SJSA1 (cell line): ENCODE measurements at places on chromosomes 2 and 18. TPM values are rescaled to one million over a fixed set of nuclear protein-coding genes. Genes with fewer than 3 reads are reported as not detected.

DNA sequence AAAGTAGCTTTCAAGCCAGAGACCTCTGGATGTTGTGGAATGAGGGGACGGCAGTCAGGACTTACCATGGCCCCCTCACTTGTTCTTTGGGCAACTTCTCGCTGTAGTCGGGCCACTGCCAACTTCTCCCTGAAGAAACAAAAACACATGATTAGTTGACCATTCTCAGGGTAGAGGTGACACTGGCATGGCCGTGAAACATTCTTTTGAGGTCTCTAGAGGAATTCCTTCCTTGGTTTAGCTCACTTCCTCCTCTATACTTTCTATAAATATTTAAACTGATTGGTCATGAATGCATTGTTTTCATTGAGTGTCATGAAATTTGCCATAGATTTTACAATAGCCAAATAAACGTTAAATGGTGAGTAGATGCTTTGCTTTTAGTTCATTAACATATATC, 354.6 kb downstream of the NCKAP5 start:
- peak; percentile 12 for DNase-seq

CCDC85A gene
- total RNA-seq = 0.06 and 0.37 TPM in 2 replicates

DNA sequence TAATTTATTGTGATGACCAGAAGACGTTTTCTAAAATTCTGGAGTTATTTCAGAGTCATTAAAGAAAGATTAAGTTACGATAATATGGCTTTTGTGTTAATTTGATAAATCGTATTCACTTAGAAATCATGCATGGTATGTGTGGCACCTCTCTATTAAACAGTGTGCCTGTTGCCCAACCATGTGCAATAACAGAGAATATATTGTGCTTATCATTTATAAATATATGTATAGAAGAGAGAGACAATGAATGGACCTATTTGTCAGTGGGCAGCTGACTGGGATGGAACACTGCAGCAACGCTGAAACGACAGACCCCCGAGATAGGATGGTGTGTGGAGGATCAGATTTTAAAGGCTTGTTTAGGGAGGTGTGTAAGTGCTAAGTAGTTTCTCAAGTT, 172.9 kb downstream of the FMNL2 start:
- DNase-seq = no peak

UGP2 gene
- total RNA-seq = 227 and 287 TPM in 2 replicates

GRCh38 chr2:11874861-11875260, 128.4 kb downstream of the LPIN1 start:
- no peak for DNase-seq

GRCh38 chr2:6946722-6947121, 29.5 kb downstream of the RNF144A start:
- DNase-seq = no peak

IL37 gene
- total RNA-seq = not detected in 2 replicates

GRCh38 chr2:141316606-141317005, 814.2 kb downstream of the LRP1B start:
- DNase-seq = no peak

DNA sequence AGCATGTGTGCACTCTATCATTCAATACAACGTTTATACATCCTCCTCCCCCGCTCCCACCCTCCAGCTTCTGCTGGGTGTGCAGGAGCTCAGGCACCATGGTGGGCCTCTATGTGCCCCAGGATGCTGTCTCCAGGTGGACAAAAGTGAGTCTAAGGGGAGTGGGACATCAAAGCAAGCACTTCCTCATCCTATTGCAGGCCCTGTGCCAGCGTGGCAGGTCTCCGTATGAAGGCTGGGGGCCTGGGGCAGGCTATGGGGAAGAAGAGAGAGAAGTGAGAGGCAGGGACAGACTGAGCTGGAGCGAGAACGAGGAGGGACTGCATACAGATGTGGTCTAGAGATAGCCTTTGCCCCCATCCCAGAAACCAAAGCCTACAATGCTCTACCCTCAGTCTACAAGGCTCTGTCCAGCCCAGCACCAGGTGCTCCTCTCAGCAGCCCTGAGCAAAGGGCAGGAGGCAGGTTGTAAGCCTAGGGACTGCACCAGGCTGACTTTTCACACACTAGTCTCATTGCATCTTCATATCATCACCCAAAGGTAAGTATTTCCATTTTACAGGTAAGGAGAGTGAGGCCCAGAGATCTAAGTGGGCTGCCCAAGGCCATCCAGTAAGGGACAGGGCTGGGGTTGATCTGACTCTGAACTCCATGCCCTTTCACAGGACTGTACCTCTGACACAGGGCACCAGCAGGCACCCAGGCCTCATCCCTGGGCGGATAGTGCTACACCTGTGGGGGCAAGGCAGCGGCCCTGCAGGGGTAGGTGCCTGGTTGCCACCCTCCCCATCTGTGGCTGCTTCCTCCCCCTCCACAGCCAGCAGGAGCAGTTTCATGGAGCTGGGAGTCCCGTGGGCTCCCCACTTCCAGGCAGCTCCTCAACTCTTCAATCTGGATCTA, 14.0 kb upstream of the ARID5A start:
- DNase-seq = no peak

DNA sequence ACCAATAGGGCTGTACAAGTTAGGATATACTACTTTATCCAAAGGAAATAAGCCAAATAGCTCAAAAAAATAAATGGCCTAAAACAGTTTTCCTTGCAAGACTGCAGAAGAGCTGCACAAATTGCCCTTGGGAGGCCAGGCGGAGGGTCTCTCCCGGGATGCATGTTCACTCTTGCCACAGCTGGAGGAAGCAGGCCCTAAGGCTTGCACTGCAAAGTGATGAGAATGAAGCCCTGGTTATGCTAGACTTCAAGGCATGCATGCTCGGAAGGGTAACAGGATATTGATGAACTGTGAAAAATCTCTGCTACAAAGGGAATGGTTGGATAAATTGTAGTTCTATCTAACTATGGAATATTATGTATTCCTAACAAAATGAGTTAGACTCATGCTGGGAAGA, 27.5 kb upstream of the LDLRAD4 start:
- no peak for DNase-seq

DNA sequence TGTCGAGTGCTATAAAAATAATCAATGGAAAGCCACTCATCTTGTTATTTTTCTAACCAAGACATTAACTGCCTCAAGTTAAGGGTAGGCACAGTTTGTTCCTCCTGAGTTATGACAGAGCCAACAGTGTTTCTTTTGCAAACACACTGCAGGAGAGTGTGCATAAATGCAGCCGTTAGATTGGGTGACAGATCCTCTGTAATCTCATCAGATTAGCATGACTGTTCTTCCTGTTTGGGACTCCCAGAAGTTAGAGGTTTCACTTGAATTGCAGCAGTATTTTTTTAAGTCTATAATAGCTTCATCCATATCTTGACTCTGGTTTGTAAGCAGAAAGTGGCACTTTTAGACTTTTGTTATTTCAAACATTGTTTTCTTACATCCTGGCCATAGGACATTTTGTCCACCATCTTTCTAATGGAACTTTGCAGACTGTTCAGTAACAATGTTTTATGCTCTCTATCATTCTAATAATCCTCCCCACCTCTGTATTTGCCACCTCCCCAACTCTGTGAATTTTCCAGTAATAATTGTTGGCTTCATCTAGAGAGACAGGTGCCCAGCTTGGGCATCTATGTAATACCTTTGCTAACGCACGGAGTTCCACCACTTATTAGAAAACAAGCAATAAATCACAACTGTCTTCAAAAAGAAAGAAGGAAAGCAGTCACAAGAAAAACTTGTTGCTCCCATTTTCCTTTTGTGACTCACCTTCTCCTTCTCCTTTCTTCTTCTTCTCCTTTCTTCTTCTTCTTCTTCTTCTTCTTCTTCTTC, 560.0 kb downstream of the ADCYAP1 start:
- DNase-seq = no peak

PPIG gene
- 32.7 and 33.4 TPM in 2 replicates for total RNA-seq

GRCh38 chr2:29059624-29060023, 14.7 kb downstream of the PCARE start:
- no peak for DNase-seq

- DNase-seq = peak; percentile 32
Measured at GRCh38 chr2:163662141-163662780, 73.5 kb downstream of the FIGN start.

CAPN14 gene
- 0.41 TPM in 1 of 2 replicates, not detected in the other for total RNA-seq

ZSWIM2 gene
- total RNA-seq = not detected in 2 replicates

GAL3ST2 gene
- total RNA-seq = not detected in 2 replicates

DNA sequence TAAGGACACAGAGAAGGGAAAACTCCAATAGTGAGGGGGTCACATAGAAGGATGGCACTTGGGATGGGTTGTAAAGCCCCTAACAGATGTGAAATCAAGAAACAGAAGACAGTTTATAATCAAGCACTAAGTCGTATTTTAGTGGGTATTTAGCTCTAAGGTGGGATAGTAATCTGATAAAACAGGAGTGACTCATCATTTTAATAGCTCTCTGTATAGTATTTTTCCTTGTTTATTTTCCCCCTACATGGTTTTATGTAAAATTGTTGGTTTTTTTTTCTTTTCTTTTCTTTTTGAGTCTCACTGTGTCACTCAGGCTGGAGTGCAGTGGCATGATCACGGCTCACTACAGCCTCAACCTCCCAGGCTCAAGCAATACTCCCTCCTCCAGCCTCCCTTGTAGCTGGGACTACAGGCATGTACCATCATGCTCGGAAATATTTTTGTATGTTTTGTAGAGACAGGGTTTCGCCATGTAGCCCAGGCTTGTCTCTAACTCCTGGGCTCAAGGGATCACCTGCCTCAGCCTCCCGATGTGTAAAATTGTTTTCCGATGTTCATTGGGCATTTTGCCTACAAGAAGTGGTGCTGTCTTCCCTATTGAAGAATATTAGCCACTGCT, 142.6 kb upstream of the SERPINE2 start:
- no peak for DNase-seq

DNA sequence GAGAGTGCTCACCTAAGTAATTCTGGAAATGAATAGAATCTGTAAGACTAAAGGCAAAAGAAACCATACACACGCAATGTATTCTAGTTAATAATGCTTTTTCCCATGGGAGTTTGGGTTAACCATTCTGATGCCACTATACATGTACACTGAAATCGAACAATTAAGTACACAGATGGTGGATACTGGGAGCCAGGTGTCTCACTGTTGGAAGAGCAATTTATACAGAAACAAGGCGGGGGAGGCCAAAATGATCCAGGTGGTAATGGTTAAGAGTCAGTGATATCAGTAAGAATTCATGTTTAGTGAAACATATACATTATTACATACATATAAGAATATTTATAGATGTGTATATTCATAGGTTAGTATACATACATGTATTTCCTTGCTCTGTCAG, 67.2 kb downstream of the TMEM131 start:
- no peak for DNase-seq

- DNase-seq = no peak
Measured at GRCh38 chr2:102436323-102436722, 13.4 kb downstream of the IL18RAP start.

DNA sequence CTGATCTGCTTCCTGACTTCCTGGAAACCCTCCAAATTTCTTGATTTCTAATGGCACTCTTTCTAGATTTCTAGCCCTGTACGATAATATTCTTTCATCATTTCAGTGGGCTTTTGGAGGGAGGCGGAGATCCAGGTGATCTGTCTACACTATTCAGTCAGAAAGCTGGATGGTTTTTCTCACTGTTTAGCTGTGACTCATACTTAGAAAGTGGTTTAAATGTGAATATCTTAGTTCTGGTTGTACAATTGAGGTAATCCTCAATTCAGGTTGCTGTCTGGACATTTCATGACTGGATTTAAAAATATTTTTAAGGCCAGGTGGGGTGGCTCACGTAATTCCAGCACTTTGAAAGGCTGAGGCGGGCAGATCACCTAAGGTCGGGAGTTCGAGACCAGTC, 20.8 kb downstream of the SEH1L start:
- DNase-seq = no peak

DNA sequence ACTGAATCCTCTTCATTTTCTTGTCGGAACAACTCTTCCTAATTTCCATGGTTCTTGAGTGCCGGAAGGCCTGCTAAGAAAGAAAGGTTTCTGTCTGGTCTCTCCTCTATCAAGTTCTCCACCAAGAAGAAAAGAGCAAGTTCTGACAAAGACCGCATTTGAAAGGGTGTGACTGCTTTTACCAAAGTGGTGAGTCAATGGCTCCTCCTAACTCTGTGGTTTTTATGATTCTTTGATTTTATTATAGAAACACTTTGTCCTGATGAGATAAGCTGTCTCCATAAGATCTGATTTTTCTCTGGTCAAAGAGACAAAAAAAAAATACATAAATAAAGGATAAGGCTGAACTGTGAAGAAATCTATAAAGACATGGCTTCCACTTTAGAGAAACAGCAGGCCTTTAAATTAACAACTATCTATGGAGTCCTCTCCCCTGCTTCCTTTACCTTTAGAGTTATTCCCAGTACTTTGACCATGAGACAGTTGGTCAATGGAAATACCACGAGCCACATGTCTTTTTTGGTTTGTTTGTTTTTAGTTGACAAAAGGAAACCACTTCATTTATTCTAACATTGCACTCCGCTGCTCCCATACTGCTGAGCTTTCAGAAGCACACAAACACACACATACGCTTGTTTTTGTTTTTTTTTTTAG, 67.7 kb downstream of the REL start:
- DNase-seq = peak; percentile 18

DNA sequence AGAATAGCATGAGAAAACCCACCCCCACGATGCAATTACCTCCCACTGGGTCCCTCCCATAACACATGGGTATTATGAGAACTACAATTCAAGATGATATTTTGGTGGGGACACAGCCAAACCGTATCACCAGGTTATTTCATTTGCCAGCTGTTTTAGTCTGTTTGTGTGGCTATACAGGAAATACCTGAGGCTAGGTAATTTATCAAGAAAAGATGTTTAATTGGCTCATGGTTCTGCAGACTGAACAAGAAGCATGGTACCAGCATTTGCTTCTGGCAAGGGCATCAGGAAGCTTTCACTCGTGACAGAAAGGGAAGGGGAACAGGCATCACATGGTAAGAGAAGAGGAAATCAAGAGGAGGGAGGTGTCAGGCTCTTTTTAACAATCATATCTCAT, 329.2 kb downstream of the GULP1 start:
- DNase-seq = no peak

ADRA2B gene
- total RNA-seq = not detected in 2 replicates

STARD6 gene
- 1.2 TPM in 1 of 2 replicates, not detected in the other for total RNA-seq

CPS1 gene
- total RNA-seq = 16.0 and 24.7 TPM in 2 replicates

DNA sequence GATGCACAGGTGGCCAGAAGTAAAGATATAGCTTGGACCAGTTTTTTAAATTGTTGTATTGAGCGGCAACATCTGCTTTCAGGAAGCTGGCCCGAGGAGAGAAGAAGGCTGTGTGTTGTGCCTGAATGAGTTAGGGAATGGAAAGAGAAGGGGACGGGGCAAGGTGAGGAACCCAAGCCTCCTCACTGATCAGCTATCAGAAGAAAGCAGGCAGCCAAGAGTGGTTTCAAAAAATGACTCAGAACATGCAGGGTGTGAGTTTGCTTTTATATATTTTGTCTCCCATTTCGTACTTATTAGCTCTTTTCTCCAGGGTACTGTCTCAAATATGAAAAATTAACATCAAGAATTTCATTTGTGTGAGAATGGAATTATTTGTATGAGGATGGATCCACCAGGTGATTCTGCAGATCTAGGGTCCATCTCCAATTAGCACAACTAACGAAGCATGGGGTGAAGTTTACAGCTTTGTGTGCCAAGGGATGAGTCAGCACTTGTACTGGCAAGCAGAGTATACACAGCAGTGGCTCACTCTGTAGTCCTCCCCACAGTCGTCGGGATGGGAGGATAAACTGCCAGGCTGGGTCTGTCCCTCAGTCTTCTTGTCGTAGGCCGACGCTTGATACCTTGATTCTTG, 175.7 kb downstream of the PIEZO2 start:
- no peak for DNase-seq
